ENCODE measurements at places on chromosomes 6 and 20.
A peak's percentile ranks its signal among the peaks of the same experiment; 100 is the strongest.

GRCh38 chr20:40807821-40808170, 118.8 kb upstream of the MAFB start:
- DNase-seq, result no peak

- DNase-seq, result no peak
Observed at GRCh38 chr20:56420940-56421688, 9.1 kb downstream of the CASS4 start.

DNA sequence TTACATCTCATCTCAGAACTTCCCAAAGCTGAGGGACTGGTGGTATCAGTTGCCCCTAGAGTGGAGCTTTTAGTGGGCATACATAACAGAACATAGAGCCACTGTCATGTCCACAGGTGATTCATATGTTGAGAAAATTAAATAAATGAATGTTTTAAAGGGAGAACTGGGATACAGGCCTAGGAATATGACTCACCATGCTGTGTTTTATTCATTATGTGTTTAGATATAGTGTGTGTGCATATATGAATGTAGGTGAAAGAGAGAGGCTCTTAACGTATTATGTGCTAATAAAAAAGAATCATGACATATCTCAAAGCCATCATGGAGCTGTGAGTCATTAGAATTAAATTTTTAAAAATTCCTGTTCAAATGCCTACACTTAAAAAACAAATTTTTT, 332.2 kb upstream of the RSPO3 start:
- DNase-seq, result no peak

DNA sequence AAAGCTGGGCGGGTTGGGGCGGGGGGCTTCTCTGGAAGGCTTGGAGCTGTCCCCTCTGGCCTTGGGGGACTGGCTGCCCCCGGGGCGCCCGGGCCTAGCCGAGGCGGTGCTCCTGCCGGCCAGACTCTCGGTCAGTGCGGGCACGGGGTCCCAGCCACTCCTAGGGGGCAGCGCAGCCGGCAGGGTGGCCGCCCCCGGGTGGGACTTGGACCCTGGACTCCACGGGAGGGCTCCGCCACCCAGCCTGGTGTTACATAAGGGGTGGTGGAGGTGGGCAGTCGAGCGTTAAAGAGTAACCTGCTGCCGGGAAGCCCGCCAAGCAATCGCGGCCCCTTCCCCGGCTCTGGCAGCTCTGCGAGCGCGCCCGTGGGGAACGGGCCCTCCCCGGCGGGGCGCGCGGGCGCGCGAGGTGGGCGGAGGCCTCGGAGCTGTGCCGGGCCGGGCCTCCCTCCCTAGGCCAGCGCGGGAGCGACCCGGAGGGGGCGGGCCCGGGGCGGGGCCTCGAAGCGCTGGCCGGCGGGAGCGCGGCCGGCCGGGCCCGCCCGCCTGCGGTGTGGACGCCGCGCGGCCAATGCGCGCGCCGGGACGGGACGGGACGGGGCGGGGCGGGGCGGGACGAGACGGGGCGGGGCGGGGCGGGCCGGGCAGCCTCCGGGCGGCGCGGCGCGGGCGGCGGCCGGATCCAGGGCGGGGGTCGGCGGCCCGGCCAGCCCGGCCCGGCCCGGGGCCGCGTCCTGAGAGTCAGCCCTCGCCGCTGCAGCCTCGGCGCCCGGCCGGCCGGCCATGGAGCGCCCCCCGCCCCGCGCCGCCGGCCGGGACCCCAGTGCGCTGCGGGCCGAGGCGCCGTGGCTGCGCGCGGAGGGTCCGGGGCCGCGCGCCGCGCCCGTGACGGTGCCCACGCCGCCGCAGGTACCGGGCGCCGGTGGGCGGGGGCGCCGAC, at the start of gene SLC2A4RG:
Gene SLC2A4RG (plus strand): TSS at position 647 of the 940 bp plus-strand sequence. CDS start 137 bp downstream, at position 784.
- peak; percentile 63 for DNase-seq

DNA sequence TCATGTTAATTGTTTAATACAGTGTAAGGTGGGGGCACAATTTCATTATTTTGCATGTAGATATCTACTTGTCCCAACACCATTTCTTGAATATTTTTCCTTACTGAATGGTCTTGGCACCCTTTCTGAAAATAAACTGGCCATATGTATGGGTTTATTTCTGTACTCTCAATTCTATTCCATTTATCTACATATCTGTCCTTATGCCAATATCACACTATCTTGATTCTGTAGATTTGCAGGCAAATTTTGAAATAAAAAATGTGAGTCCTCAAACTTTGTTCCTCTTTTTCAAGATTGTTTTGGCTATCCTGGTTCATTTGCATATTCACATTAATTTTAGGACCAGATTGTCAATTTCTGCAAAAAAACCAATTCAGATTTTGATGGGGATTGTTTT, 34.8 kb downstream of the SCGN start:
- no peak for DNase-seq

DNA sequence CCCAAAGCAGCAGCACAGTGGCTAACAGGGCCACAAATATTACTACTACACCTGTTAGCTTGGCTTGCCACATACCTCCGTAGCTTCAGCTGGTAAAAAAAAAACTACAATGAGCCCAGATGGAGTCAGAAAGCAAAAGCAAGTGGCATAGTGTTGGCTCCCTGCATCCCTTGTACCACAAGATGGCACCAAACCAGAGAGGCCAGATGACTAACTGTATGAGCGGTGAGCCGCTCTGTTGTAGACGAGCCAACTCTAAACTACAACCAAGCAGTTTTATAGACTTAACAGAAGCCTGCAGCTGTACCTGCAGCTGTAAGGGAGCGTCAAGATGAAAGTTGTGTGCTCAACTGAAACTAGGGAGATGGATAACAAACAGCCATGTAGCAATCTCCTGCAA, 84.5 kb upstream of the MCHR2 start:
- DNase-seq, result no peak

DNA sequence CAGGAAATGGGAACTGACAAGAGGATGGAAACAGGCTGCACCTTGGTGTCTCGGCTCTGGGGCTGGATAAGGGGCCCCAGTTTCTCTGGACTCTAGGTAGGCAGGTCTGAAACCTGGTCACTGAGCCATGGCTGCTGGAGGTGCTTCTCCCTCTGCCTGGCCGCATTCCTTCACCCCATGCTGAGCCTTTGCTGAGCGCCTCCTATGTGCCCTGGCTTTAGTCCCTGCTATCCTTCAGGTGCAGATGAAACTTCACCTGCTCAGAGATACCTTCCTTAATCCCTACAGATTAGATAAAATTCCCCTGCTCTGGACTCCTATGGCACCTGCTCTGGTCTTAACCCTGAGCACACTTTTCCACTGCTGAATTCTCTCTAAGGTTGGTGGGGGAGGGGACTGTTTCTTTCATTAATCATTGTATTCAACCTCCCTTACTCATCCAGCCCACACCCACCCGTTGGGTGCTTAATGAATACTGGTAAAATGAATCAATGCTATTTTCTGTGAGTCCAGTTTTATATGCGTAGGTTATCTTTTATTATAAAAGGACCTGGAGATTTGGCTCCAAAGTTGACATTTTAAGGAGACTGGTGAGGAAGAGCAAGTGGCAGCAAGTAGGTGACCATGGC, 19.3 kb downstream of the MYLK4 start:
- no peak for DNase-seq

- no peak for DNase-seq
Observed at GRCh38 chr6:136030131-136030530, 178.6 kb downstream of the PDE7B start.

DNA sequence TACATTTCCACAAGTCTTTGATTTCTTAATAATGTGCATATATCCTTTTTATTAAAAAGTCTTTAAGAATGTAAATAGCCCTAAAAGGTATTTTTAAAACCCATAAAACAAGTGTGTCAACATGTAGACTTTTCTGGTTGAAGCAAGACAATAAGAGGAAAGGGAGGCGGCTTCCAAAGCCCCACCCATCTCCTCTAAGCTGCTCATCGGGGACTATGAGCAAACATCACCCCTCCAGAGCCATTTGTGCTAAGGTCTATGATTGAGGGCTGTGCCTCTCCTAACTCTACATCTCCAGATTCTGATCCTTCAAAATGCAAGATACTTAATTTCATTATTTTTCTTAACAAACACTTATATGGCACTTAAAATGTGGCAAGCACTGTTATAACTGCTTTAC, 2.5 kb upstream of the NAA20 start:
- DNase-seq, result peak; percentile 12

- DNase-seq, result no peak
Observed at GRCh38 chr6:88609983-88610382, 353.4 kb downstream of the RNGTT start.

DNA sequence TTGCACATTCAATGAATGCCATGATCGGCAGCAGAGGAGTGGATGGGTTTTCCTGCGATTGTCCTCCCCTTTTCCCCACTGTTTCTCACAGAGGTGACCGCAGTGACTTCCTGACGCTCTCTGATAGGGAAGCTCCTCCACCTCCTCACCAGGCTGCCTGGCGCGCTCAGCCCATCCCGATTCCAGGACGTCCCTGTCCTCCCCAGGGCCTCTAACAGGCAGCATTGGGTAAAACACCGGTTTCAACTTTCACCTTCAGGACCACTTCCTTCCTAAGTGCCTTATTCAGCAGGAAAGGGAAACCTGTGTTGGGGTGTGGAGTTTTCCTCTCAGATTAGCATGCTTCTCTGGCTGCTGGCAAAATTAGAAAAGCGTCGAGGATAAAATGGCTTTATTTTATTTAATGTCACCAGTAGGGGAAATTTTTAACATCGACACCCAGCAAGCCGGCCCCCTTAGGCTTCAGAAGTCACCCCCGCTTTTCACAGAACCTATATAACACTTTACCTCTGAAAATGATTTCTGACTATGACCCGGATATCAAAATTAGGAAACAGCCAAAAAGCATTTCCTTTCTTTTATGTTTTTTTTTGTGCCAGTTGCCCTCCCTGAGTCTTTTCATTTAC, 570.4 kb upstream of the GJE1 start:
- DNase-seq, result no peak

DNA sequence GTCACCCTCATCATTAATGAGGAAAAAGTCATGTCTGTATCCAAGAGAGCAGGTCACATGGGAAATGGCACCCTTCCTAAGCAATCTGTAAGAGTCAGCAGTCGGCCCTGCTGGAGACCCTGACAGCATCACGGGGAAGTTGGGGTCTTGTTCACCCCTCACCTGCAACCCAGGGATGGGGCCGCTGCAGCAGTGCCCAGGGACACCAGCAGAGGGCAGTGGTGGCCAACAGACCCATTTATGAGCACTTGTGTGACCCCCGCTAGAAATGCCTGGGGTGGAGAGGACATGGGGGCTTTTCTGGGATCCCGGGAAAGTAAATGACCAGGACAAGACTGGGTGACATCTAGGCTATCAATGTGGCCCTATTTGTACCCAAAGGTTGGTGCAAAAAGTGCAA, 35.9 kb downstream of the ANKRD60 start:
- DNase-seq, result peak; percentile 5
